Activated T-cell treated with anti-CD3 and anti-CD28 coated beads for 4 hours (primary cell): ENCODE measurements at places on chromosomes 3 and 15.

- DNase-seq, result no peak
These were observed 28.8 kb downstream of the RNU5B-1 start for GRCh38 chr15:65333148-65333820.

- DNase-seq, result no peak
These were observed 82.3 kb downstream of the IQSEC1 start for GRCh38 chr3:12990781-12991480.

- DNase-seq, result no peak
These were observed 391.6 kb upstream of the PROK2 start for GRCh38 chr3:72176537-72177041.

DNA sequence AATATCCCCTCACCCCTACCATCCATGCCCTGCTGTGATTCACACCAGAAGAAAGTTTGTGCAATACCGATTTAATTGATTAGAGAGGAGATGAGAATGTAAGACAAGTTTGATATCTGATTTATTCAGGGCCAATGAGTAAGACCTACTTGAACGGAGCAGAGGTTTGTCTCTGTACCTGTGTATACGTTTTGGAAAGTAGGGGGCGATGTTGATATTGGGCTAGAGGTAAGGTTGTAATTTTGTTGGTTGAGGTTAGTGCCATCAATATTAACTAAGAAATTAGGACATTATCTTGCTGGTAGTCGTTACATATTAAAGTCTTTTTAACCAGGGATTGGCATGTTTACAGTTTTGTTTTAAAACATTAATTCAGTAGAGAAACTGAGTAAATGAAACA lies 20.5 kb downstream of the EAF2 start:
- DNase-seq, result no peak

DNA sequence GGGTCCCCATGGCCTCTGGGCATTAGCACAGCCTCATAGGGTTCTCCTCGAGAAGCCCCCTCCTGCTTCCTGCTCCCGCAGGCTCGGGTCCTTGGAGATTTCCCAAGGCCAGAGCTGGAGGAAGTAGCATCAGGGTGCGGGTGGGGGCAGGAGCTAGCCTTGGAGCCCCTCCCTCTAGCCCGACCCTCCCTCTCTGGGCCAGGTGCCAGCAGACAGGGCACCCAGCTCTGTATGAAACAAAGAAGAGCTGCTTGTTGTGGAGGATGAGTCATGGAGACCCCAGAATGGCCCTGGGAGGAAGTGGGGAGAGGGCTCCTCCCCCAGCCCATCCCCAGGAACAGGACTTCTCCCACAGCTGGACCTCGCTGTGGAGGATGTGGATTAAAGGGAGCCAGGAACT lies 29.2 kb downstream of the EPHB3 start:
- DNase-seq, result no peak

DNA sequence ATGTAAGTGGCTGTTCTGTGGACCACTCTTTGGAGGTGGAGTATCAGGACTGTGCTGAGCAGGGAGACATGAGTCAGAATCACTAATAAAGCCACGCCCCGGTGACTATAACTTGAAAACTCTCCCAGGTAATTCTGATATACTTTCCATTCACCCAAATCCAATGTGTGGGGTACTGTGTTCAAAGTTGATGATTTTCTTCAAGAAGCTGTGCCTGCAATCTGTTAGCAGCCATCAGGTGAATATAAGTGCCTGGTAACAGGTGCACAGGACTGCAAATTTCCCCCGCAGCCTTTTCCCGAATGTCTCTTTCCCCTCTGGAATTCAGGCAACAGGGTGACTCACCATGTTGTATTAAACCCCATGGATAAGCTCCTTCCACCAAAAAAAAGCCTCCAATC lies 17.0 kb downstream of the MAGI1 start:
- DNase-seq, result no peak
